CD4-positive, alpha-beta T cell treated with Interleukin-17A for 4 hours (primary cell): ENCODE measurements at places on chromosomes 12 and 14.
A peak's percentile ranks its signal among the peaks of the same experiment; 100 is the strongest.

GRCh38 chr12:72546106-72546505 lies 273.9 kb downstream of the TRHDE start:
- no peak for DNase-seq

DNA sequence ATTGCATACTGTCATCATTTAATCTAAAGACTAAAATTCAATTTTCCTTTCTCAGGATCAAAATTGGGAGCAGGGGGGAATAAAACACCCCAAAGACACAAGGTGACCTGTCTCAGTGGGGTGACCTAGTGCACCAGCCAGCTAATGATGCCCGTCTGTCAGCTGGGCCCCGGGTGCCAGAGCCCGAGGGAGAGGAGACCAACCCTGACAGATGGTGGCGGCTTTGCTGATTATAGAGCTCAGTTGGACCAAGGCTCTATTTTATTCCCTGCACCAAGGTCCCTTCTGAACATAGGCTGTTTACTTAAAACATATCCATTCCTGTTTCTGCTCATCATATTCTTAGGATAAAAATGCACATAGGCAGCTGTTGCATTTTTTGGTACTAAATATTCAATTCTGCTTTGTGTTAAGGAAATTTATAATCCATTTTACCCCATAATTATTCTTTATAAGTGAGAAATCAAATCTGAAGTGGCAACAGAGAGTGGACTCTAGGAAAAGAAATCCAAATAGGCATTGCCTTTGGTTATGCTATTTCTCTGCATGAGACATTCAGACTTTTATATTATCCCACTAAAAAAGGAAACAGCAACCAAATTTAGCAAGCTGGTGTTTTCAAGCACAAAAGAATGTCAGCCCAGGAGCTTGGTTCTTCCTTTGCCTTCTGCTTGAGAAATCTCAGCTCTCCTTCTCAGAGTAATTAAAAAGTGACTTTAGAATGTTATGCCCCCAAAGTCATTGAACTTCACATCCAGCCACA lies 96.8 kb upstream of the IFNG-AS1 start:
- DNase-seq: no peak

DNA sequence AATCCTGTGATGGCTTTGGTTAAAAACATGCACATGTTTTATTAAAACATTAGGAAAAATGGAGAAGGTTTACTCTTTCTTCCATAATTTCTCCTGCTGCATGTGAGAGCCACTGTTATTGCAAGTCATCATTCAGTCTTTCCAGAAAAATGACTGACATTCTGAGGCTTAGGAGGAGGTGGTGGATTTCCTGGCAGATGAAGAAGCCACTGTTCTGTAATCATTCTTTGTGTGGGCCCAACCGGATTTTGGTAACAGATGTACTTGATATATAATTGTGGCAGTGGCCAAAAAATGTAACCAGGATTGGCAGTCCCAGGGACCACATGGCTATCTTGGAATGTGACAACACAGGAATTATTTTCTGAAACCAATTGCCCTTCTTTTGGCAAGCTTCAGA lies 120.2 kb downstream of the DAAM1 start:
- no peak for DNase-seq

- no peak for DNase-seq
Measured at GRCh38 chr12:53059434-53060063, 9.7 kb downstream of the TNS2 start.

- DNase-seq: no peak
Measured at GRCh38 chr14:84646786-84647500, 883.0 kb upstream of the FLRT2 start.

GRCh38 chr14:49089107-49089506 lies 497.1 kb downstream of the RPS29 start:
- DNase-seq: no peak

DNA sequence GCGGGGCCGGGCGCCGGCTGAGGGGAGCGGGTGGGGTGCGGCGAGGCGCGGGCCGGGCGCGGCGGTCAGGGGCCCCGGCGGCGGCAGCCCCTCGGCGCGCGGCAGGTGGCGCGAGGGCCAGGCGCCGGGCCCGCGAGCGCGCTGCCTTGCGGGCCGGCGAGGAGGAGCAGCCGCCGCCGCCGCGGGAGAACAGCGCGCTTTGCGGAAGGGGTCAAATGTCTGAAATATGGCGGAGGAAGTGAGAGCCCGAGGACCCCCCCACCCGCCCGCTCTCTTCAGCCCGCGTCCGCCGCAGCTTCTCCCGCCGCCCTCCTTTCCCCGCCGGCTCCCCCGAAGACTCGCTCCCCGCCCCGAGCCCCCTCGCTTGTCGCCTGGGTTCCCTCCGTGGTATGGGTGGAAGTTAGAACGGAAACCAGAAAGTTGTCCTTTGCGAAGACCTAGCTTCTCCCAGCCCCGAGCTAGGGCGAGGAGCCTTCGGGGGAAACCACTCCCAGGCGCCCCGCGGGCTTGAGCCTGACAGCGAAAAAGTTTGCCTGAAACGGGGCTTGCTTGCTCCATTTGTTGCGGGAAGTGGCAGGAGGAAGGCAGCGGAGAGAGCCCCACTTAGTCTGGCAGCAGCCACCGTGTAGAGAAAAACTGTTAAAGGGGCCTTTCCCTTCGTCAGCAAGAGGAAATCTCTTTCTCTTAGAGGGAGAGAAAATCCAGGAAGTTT lies 551 bp downstream of the RAP1B start:
- DNase-seq: peak; percentile 56

DNA sequence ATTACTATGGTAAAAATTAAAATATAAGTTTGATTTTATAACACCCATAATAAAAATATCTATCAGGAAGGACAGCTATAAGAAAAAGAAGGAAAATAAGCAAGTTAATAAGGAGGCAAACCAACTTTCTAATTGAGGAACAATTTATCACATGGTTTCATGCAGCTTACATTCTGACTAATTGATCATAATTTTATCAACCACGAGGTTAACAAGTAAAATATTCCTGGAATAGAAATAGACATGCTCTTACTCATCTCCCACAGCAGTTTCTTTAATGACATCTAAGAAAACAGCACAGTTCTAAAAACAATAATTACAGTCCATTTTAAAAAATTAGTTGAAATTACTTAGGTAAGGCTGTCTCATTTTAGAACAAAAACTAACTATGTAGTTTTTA lies 130.8 kb upstream of the KRR1 start:
- DNase-seq: no peak

- no peak for DNase-seq
Measured at GRCh38 chr12:100565987-100566545, 7.4 kb upstream of the GAS2L3 start.

GRCh38 chr12:108270849-108271143 lies 68.3 kb downstream of the CMKLR1 start:
- no peak for DNase-seq

DNA sequence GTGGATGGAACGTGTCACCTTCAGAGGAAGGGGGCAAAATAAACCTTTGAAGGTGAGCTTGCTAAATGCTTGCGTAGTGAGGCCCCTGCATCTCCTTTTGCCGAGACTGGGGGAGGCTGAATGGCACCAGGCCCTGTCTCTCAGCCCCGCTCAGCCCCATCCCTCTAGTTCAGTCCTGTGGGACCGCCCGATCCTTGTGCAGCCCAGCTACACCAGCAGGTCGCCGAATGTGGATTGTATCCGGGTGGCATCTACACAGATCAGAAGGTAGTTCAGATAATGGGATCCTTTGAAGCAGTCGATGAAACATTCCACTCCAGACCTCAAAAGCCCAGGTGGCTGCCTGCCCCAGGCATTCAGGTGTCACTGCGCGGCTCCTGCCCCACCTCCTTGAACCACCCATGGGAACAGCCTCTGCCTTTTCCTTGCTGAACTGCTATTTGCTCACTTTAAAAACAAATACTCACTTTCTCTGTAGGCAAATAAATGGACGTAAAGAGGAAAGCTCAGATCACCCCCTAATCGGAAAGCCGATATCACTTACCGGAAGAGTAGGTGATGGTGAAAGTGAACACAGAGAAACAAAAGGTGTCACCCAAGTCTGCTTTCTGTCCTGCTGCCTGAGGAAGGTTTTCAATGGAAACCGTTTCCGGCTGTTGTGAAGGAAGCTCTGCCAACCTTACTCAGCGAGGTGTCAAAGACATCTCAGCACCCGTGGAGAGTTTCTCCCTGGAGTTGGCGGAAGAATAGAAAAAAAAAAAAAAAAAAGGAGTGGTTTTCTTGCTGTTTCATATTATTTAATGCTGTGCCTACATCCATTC lies 100.3 kb upstream of the NCOR2 start:
- DNase-seq: no peak

DNA sequence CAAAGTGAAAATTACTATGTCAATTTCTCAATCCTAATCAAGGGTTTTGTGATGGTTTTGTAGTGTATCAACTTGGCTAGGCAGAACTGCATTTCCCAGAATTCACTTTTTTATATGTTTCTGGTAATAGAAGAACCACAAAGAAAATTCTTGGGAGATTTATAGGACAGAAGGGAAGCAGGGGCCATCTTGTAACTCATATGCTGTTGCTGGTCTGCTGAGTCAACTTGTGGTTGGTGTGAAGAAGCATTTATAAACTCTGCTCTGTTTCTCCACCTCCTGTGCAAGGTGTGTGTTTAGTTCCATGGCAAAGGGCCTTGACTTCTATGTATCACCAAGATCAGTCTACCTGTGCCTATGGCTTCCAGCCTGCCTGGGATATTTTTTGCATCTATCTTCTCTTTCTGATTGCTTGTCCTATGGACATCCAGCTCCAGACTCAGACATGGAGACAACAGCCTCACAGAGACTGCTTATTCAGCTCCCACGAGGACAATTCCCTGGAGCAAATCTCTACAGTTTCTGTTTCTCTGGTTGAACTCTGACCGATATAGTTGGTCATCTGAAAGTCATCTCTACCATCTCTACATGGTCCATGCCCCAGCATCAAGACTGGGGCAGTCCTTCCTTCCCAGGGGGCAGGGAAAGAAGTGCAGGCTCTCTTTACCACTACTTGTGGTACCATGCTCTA lies 364.3 kb upstream of the DDHD1 start:
- no peak for DNase-seq

- no peak for DNase-seq
Measured at GRCh38 chr14:74144789-74145188, 60.0 kb downstream of the LIN52 start.

DNA sequence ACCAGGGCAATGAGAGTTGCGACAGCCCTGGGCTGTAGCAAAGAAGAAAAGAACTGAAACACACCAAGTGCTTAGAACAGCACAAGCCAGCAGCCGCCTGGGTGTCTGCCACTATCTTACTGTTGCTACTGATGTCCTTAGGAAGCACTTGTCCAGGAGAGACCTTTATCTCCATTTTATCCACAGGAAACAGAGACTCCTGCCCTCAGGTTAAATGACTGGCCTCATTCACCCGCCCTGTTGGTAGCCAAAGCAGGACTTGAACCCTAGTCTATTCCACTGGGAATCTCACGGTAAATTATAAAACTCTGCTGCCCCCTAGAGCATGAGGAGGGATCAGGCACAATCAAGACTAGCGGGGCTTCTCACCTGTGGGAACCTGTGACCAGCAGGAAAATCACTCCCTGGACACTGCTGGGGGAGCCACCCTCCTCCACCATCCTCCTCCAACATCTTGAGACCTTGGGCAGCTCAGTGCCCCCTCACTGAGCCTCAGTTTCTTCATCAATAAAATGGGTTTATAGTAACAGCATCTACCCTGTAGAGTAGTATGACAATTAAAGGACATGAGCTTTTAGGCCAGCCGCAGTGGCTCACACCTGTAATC lies 20.5 kb upstream of the TESC start:
- peak; percentile 49 for DNase-seq
